CD14-positive monocyte (primary cell): ENCODE measurements at places on chromosomes 2 and 18.

DNA sequence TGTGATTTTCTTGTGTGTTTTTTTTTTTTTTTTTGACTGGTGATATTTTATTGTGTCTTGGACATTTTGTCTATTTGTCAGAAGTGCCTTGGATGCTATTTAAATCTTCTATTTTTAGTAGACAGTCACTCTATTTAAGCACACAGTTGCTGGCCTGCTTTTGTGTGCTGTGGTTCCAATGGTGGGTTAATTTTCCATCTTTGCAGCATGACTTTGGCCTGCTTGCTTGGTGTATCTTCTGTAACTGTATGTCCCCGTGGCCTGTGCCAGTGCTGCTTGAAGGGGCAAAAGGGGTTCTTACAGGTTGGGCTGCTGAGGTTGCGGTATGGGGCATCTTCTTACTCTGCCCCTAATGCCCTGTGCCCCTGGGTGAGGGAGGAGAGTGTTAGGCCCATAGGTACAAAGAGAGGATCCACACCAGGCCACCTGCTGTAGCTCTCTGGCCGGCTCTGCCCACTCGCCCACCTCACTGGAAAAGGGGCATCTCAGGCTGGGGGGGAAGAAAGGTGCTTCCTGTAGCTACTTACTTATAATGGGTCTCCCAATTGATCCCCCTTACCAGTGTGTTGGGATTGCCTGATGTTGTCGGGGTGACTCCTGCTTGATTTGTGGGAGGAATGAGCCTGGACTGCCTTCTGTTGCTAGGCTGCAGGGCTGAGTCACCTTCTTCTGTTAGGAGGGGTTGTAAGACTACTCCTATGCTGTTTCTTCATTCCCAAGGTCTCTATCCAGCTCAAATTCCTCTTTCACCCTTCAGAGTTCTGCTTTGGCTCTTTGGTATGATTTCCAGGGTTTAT lies 490.0 kb upstream of the HS6ST1 start:
- no peak for DNase-seq

DNA sequence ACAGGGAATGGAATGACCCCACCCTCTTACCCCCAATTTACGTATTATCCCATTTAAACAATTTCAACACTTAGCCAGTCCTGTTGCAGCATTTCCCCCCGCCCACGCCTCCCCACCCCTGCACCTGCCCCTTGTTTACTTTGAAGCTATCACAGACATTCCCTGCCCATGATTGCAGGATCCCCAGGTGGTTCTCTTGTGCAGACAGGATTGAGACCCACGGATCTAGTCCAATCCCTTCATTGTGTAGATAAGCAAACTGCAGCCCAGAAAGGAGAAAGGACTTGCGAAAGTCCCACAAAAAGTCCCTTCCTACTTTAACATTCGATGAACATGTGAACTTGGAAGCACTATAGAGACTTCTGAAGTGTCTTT lies 38.9 kb downstream of the TMEM17 start:
- DNase-seq: no peak

DNA sequence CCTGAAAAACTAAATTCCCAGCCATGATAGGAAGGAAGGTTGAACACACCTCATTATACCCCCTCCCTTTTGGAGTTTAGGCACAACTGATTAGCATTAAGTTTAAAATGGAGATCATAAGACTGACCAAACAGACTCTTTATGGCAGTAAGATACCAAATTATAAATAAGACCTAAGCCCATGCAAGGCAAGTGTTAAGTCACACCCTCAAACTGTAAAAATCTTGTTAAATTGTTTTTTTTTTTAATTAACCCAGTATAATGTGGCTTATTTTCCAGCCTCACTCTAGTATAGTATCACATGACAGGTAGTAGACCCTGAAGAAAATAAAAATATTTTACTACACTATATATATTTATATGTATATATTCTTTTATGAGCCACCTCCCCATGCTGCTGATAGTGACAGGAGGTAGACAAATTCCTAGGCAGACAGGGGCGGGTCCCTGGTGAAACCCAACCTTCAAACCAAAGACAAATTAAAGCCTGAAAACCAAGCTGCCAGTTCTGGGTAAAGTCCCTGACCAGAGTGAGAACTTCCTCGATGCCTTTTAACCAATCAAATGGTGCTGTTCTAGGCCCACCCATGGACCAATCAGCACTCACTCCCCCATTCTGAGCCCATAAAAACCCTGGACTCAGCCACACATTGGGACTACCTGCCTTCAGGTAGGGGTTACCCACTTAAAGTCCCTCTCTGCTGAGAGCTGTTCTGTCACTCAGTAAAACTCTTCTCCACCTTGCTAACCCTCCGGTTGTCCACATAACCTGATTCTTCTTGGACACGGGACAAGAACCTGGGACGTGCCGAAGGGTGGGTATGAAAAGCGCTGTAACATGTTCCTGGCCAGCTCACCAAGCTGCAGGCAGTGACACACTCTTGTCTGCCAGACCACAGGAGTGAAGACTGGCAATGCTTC lies 123.9 kb upstream of the B3GNT2 start:
- no peak for DNase-seq

GRCh38 chr2:133418021-133418420 lies 150.2 kb downstream of the NCKAP5 start:
- DNase-seq: no peak

GRCh38 chr18:45930963-45931362 lies 36.2 kb downstream of the EPG5 start:
- DNase-seq: no peak

DNA sequence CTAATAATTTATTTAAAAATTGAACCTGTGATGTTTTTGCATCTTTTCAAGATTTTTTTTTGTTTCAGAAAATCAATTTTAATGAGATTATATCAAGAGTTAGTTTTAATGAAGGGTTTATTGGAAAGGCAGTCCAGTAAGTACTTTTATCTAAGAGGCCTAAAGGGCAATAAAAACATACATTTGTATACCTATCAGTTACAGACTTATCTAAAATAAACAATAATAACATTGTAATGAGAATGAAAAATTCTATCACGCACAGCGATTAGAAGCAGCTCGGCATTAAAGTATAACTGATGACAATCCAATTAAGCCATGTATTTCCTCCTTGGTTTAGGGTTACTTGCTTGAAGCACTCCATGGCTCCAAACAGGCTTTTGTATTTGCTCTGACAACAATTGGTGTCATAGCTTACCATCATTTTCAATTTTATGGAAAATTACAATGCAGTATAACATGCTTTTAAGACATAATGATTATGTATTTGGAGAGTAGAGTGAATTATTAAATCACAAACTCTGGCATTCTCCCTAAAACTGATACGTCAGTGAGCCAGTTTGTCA lies 629.4 kb downstream of the TSN start:
- DNase-seq: no peak

- no peak for DNase-seq
These were observed 21.8 kb downstream of the ATG4B start for GRCh38 chr2:241659150-241659739.

- no peak for DNase-seq
These were observed 154.4 kb upstream of the PXDN start for GRCh38 chr2:1898461-1899395.

- no peak for DNase-seq
These were observed 10.0 kb upstream of the ADAM17 start for GRCh38 chr2:9565436-9566153.

- no peak for DNase-seq
These were observed 766.9 kb upstream of the ZEB2 start for GRCh38 chr2:145286716-145287275.

- peak; percentile 87 for DNase-seq
These were observed 919 bp upstream of the PCBP1 start for GRCh38 chr2:70086278-70086837.

GRCh38 chr2:129829588-129829987 lies 149.9 kb upstream of the RAB6C start:
- no peak for DNase-seq

DNA sequence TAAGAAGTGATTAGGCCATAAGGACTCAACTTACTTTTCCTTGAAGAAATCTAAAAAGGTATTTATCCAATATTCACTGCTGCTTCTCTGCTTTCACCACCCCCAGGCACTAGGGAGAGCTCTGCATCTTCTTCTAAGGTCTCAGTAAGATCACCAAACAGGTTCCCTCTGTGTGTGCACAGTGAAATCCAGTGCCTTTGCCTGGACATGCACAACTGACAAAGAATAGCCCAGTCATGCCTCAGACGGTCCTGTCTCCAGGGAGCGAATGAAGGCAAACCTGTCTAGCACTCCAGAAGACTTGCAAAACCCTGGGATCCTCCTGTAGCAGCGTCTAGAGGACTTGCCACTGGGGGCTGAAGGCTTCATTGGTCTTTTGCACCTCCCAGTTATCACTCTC lies 344.5 kb upstream of the LRATD1 start:
- DNase-seq: no peak

GRCh38 chr2:192480984-192481383 lies 286.3 kb upstream of the TMEFF2 start:
- DNase-seq: no peak
